A549 treated with AZD2906 at 1 μM for 4 hours (cell line): ENCODE measurements at places on chromosomes 13 and 19. TPM values are rescaled to one million over a fixed set of nuclear protein-coding genes. Genes with fewer than 3 reads are reported as not detected.

Gene C19orf33
- 584 to 802 TPM (median 695 TPM) in 5 replicates for total RNA-seq

Gene LRRC25
- 0.06 TPM in 1 of 5 replicates, not detected in the others for total RNA-seq

Gene MAP4K1
- total RNA-seq = 0.40 to 0.85 TPM (median 0.72 TPM) in 5 replicates

Gene IL17D
- total RNA-seq = 0.99 to 1.5 TPM (median 1.2 TPM) in 5 replicates

Gene TINCR
- total RNA-seq = 2.2 to 3.5 TPM (median 2.6 TPM) in 5 replicates
